ENCODE measurements at places on chromosomes 6 and 20.

GRCh38 chr6:30060606-30061091 lies 416 bp upstream of the POLR1H start:
- DNase-seq, result peak; percentile 54

DNA sequence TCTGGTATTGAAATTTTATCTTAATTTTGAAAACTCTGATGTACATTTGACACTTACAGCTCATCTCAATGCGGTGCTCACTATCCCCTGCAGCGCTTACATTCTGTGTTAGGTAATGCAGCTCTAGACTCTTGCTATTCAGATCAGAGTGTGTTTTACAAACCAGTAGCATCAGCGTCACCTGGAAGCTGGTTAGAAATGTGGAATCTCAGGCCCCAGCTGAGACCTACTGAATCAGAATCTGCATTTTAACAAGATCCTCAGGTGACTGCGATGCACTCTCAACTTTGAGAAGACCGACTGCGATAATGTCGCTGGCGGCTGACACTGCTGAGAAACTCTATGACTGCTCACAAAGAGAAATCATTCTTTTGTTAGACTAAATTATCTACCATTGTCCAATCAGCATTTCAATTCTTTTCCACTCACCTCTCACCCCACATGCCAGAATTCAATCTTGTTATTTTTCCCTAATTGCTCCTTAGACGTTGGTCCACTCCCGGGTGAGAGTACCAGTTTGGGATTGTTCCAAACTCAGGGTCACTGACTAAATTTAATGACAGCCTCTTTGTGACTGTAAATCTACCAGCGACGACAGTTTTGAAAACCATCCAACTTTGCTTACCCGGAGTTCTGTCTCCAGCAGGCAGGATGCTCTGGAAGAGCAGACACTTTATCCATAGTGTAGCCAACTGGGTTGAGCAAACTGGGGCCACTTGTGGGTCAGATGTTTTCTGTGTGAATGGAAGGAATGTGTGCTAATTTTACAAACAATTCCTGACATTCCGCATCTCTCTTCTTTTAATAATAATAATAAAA lies 140.1 kb upstream of the BTBD3 start:
- no peak for DNase-seq

DNA sequence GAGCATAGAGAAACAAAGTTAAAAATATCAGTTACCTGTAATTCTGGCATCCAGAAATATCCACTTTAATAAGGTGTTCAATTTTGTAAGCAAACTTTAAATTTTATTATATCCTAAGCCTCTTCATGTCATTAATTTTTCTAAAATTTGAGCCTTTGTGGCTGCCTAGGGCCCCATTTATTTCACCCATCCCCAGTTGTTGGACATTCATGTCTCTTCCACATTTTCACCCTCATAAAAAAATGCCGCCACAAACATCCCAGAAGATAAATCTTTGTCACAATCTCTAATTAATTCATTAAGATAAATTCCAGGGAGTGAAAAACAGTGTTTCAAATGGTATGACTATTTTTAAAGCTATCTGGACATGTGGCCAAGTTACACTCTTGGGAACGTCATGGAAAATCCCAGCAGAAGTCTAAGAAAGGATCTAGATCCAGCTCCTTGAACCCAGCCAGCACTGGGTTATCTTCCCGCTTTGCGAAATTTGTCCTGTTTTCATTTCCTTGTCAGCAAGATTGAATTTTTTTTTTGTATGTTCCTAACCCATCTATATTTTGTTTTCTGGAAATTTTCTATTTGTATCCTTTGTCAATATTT lies 97.2 kb downstream of the TMEM242 start:
- DNase-seq, result no peak

DNA sequence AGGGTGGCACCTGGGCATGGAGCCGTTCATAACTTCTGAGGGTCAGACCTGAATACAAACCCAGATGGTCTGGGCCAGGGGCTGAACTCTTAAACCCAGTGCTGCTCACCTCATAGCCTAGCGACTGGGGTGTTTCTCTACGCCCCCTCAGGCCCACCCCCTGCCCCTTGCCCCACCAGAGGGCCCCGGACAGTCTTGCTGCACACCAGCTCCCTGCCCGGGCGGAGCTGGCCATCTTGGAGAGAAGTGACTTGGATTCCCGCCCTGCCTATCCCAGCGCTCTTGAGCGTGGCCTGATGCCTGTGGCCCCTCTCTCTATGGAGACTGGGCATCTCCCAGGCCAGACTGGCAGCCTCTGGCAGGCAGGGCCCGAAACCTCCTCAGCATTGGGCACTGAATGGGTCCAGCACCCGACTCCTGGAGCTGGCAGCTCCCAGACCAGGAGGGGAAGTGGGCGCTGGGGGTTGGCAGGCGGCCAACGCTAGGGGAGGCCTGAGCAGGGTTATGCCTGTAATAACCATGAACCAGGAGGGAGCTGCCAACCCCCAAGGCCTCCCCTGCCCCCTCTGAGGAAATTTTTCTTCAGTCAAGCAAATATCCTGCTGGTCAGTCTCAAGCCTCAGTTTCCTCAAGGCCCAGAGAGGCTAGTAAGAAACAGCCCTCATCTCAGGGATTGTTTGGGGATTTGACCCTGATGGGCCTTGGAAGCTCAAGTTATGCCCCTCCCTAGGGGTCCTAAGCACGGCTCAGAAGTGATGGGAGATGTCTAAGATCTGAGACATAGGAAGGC lies 169.5 kb downstream of the VEGFA start:
- peak; percentile 19 for DNase-seq

GRCh38 chr6:161436106-161436876 lies 162.4 kb upstream of the AGPAT4 start:
- no peak for DNase-seq

- peak; percentile 73 for DNase-seq
Measured at GRCh38 chr20:50029697-50030461, 47.1 kb downstream of the SNAI1 start.

GRCh38 chr6:138258197-138258596 lies 39.9 kb upstream of the PBOV1 start:
- DNase-seq, result no peak

- DNase-seq, result no peak
Measured at GRCh38 chr20:10119336-10119735, 84.5 kb downstream of the ANKEF1 start.

GRCh38 chr6:11852061-11852651 lies 73.6 kb upstream of the ADTRP start:
- DNase-seq, result no peak

Measured in MV-4-11 (cell line).